NB4 (cell line): ENCODE measurements at places on chromosomes 4 and X.
A peak's percentile ranks its signal among the peaks of the same experiment; 100 is the strongest.

DNA sequence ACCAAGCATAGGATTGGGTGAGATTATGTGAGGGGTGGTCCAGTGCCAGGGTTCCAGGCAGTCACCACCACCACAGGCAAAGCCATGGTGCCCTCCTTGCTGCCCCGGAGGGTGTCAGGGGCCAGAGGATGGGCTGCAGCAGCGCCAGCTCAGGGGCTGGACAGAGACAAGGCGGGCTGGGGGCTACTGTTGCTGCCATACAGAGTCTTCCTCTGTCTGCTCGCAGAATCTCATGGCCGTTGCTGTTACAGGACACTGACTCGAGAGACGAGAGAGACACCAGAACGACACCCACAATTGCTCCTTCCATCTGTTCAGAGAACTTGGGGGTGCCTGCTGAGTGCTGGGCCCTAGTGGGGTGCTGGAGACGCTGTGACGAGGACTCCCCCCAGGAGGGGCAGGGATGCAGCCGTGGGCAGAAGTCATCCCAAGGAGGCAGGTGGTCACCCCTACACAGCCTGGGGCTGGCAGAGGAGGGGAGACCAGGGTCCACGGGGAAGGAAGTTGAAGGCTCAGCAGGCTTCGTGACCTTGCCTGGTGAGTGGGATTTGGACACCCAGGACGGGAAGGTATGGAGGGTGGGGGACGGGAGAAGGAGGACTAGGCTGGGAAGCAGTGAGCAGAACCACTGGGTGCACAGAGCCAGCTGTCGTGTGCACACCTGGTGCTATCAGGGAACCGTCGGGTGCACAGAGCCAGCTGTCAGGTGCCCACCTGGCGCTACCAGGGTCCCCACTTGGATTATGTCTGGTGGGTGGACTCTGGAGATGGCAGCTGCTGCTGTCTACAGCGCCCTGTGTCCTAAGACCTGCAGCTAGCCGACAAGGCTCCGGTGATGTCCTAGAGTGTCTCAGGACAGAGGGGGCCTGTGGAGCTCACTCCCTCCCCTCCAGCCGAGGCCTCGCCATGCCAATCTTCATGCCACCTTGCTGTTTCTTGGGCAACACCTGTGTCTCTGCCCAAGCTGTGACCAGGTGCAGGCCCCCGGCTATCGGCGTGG lies 43.9 kb upstream of the HMX1 start:
- DNase-seq = peak; percentile 1

- DNase-seq = peak; percentile 72
These were observed 239.0 kb upstream of the JADE1 start for GRCh38 chr4:128570387-128570975.

- no peak for DNase-seq
These were observed 29.3 kb downstream of the SH3RF1 start for GRCh38 chr4:169241464-169241863.

- DNase-seq = no peak
These were observed 12.3 kb downstream of the SASH3 start for GRCh38 chrX:129791961-129792570.

DNA sequence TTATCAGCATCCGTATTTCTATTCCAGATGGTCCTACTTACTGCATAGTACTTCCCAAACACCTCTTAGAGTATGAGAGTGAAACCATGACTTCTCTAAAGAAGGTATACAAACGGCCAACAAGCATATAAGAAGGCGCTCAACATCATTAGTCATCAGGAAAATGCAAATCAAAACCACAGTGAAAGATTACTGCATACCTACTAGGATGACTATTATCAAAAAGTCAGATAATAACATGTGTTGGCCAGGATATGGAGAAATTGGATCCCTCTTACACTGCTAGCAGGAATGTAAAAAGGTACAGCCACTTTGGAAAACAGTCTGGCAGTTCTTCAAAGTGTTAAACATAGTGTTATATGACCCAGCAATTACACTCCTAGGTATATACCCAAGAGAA lies 215.3 kb upstream of the CXorf66 start:
- DNase-seq = no peak

- no peak for DNase-seq
These were observed 104.7 kb upstream of the NOCT start for GRCh38 chr4:138910914-138911336.

DNA sequence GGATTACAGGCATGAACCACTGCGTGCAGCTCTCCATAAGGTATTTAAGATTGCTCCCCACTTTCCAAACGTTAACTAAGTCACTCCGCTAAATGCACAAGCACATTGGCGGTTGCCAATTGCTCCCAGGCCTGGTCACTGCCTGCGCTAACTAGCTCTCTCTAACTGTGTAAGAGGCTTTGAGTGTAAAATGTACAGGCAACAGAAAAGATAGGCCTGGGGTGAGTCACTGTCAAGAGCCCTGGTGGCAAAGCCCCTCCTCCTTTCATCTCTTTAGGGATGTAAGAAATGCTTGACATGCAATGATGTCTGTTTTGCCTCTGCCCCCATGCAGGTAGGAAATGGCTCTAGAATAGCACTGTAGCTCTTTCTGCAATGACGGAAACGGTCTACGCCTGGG lies 329.7 kb upstream of the GATB start:
- DNase-seq = peak; percentile 34

DNA sequence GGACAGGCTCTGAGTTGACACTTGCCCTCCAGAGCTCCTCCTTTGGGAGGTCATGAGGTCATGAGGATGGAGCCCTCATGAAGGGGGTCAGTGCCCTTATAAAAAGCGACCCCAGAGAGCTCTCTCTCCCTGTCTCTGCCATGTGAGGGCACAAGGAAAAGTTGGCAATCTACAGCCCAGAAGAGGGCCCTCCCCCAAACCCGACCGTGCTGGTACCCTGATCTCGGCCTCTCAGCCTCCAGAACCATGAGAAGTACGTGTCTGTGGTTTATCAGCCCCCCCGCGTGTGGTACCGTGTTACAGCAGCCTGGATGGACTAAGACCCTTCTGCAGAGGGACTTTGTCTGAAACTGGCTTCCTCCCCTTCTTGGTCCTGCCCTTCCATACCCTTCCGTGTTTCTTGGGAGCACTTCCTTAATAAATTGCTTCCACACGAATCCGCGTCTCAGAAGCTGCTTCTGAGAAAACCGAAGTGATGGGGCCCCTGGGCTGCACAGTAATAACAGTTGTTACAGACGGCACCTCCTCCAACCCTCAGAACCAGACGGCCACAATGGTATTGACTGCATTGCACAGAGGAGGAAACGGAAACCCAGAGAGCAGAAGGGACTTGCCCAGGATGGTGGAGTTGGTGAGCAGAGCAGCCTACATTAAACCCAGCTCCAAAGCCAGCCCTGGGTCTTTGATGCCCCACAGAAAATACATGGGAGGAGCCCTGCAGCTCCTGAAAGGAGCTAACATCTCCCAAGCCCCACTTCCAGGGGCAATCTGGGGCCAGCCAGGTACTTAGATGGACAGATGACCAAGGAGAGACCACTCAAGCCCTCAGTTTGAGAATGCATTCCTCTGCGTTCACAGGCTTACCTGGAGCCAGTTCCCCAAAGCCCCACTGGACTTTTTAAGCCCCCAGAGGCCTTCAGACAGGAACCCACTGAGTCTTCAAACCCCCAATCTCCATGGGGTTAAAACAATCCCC lies 242.7 kb downstream of the BCOR start:
- DNase-seq = peak; percentile 88

GRCh38 chr4:32140636-32141035 lies 1420.5 kb downstream of the PCDH7 start:
- peak; percentile 88 for DNase-seq

DNA sequence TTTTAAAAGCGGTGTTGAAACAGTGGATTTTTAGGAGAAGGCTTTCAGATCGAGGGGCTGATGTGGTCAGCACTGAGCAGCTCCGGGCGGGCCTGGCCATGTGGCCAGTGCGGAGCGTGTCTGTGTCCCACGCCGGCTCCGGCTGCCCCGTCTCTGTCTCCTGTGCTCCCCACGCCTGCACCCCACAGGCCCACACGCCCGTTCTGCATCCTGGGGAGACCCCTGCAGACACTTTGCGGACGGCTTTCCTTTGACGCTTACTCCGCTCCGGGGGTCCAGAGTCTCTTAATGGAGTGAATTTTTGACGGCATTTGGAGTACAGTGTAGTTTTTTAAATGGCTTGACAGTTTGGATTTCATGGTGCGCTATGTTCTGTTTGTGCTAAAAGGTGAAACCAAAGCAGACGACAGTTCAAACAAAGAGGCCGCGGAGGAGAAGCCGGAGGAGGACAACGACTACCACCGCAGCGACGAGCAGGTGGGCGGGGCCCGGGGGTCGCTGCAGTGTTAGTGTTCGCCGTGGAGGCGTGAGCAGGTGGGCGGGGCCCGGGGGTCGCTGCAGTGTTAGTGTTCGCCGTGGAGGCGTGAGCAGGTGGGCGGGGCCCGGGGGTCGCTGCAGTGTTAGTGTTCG lies 38.7 kb downstream of the PCGF3 start:
- DNase-seq = no peak

GRCh38 chr4:8267077-8267476 lies 2.5 kb upstream of the HTRA3 start:
- DNase-seq = peak; percentile 85

GRCh38 chr4:29033703-29034102 lies 1686.5 kb upstream of the PCDH7 start:
- no peak for DNase-seq

GRCh38 chr4:36325499-36325898 lies 44.1 kb downstream of the DTHD1 start:
- peak; percentile 63 for DNase-seq

DNA sequence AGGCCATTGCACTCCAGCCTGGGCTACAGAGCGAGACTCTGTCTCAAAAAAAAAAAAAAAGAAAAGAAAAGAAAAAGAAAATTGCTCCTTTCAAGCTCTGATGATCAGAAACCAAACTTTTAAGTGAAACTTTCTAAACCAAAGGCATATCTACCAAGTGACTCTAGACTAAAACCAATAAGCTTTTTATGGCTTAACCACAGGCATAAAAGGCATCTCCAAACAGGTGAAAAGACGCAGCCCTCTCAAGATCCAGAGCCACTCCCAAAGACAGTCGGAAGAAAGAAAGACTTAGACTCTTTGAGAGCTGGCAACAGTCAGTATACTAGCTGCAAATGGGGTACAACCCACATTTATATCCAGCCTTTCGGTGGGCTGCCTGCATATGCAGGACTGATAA lies 117.1 kb upstream of the AP1S2 start:
- DNase-seq = no peak

DNA sequence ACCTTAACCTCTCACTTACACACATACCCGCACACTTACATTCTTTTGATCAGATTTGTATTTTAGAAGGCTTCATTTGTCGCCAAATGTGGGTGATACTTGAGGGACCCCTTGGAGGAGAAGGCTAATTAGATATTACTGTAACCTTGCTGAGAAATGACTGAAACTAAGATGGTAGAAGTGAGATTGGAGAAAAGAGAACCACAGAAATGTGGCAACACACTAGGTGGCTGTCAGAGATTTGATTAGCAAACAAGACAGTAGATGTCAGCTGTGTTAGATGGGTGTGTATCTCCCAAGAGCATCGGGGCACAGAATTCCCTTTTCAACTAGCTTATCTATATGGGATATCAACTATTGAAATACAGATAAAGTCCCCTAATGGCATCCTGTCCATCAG lies 149.3 kb upstream of the FABP2 start:
- no peak for DNase-seq

GRCh38 chr4:157121401-157121800 lies 45.5 kb downstream of the GLRB start:
- DNase-seq = no peak

DNA sequence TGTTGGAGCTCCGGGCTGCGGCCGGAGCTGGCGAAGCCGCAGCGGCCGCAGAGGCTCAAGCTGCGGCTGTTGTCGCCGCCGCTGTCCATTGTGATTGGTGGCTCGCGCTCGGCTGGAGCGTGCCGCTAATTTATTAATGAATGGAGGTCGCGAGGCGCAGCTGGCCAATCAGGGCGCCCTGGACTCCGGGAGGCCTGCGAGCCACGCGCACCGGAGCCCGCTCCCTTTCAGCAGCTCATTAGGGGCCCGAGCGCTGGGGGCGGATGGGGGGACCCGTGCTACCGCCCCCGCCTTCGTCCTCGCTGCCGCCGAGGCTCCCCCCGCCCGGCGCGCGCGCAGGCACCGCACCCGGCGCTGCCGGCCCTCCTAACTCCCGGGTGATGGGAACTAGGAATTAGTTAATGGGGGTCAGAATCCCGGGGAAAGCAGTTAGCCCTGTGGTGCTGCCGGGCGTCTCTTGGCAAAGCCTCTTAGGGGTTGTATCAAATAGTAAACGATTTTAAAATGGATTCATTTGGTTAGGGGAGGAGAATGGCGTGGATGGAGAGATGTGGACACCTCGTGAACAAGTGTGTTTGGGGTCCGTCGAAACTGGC lies 589 bp upstream of the NEUROG2 start:
- DNase-seq = no peak
